ENCODE measurements at places on chromosomes 6 and 20. TPM values are rescaled to one million over a fixed set of nuclear protein-coding genes. Genes with fewer than 3 reads are reported as not detected.

SRMS gene
- not detected for total RNA-seq

UST gene
- total RNA-seq = 15.6 TPM

GCNT2 gene
- 14.6 TPM for total RNA-seq

NRN1 gene
- total RNA-seq = 35.9 TPM

MUC21 gene
- not detected for total RNA-seq

PNRC1 gene
- total RNA-seq = 342 TPM

PNLDC1 gene
- not detected for total RNA-seq
